LHCN-M2 (cell line): ENCODE measurements at places on chromosomes 6 and 20.

DNA sequence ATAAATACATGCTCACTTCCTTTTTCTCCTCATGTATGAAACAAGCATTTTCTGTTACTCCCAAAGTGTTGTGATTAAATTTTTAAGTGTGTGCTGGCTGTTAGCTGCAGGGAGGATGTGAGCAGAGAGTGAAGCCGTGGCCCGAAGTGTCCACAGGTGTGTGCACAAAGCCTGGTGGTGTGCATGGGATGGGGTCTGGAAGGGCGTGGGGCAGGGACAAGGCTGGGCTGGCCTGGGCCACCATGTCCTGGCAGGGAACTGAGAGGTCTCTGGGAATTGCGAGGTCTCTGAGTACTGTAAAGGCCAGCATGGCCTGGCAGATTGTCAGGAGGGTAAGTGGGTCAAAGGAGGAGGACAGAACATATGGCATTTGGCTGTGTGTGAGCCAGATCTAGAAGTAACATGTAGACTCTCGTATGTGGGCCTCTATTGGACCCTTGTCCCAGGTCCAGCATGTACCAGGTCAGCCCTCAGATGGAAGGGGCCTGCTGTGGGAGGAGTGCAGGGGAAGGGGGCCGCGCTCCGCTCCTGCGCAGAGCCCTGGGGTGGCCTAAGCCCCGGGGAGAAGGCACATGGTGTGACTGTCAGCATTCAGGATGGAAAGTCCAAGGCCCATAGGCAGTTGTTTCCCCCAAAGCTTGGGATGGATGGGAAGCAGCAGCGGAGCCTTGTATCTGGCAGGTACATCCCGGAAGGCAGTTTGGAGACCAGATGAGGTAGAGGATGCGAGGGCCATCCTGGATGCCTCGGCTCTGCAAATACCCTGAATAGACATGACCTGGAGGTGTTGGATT is 45.1 kb upstream of the PHACTR3 start:
- no peak for DNase-seq

DNA sequence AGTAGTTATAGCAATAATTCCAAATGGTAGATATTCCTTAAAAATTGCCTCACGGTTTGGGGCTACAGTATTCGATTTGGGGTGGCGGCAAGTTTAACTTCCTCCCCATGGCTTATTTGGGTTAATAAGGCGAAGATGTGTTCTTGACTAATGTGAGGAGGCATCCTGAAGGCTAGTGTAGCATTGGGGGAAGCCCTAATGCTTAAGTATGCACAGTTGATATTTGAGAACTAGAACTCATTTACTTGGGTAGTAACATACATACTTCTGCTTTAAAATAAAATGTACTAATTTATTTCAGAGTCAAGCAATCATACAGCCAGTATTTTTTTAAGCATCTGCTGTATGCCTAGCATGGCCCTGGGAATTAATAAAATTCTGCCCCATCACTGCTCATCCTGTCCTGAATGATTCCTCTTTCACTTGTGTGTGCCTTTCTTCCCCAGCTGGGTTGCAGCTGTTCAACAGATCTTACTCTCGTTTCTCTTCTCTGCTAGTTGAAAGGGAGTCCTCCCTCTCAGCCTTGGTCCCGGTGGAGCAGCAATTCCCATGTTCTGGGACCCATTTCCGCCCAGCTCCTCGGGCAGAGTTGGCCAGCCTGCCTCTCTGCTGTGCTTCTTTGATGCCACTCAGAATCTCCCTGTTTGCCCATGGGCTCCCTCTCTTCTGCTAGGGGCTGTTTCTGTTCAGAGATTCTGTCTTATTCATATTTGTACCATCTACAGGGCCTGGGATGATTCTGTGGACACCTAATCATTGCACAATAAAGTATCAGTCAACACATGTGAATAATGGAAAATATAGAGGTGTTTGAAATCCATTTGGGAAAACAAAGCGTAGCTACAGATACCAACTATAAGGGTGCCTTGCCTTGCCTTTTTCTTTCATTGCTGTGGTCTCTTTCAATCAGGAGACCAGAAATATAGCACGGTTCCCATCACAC is 104.8 kb downstream of the ARID1B start:
- peak; percentile 58 for DNase-seq

- no peak for DNase-seq
These were observed 141.5 kb downstream of the TBC1D7 start for GRCh38 chr6:13186861-13187260.

GRCh38 chr6:116847227-116847626 is 18.3 kb upstream of the GPRC6A start:
- peak; percentile 40 for DNase-seq

DNA sequence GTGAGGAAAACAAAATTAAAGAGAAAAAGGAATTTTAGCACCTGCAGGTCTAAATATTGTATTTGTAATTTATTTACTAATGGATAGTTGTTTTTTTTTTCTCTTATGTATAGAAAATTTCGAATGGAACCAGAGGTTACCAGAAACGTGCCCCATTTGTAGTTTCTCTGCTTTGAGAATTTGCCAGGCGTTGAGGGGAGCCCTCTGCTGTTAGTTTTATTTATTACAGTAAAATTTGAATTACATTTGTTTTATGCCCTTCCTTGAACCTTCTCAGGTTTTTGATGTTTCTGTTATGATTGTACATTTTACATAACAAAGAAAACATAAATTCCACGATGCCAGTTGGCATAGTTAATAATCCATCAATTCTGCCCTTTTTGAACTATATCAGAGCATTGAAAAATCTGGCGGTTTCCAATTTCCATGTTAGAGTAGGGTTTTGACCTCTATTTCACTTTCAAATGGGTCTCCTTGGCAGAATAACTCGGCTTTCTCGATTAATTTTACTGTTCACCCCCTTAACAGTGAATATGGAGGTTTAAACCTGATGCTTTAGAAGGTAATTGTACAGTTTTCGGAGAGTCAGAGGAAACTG is 35.1 kb upstream of the RFPL4B start:
- no peak for DNase-seq

- DNase-seq = no peak
These were observed 106.2 kb upstream of the BEND3 start for GRCh38 chr6:107221519-107221918.

DNA sequence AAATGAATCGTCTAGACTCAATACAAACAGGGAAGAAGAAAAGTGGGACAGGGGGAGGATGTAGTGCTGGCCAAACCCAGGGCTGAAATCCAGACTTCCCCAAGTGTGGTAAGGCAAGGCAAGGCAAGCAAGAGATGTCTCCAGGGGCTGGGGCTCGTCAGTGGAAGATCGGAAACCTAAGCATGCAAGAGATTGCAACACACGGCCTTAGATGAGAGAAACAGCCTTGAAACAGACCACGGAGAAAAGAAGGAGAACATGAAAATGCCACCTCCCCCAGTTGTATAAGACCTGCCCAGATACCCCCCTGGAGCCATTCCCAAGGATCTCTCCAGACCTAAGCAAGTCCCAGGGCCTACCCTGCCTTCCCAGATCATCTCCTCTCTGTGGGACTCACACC is 20.0 kb downstream of the VEGFA start:
- DNase-seq = no peak

DNA sequence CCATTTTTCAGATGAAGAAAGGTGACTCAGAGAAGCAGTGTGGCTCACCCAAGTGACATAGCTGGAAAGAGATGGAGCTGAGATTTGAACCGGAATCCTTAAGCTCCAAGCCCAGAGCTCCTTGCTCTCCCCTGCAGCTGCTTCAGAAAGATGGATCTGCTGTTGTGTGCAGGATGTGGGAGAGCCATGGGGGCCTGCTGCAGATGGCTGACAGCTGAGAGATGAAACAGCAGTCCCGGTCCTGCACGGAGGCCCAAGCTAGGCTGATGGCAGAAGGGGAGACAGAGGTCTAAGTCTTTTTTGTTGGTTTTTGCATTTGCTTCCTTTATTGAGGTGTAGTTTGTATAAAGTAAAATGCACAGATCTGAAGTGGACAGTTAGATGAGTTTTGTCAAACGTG is 69.8 kb upstream of the FOXP4 start:
- DNase-seq = no peak

DNA sequence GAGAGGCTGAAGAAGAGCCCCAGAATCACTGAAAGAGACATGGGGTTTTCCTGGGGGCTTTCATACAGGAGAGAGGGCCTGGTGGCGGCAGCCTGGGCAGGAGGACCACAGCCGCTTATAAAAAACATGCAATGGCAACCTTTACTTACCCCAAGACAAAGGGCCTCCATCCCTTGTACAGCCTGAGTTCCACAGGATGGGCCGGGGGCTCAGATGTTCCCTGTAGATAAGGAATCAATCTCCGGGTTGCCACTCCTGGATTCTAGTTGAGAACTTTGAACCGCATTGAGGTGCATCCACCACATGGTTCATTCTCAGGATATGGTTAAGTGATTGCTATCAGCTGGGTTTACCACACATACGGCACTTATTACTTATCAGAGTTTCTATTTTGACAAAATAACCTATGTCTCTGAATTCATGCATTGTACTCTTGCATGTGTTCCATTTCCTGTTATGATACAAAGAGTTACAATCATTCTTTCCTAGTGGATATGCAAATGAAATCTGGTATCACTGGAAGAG is 677.6 kb downstream of the KIF16B start:
- no peak for DNase-seq

DNA sequence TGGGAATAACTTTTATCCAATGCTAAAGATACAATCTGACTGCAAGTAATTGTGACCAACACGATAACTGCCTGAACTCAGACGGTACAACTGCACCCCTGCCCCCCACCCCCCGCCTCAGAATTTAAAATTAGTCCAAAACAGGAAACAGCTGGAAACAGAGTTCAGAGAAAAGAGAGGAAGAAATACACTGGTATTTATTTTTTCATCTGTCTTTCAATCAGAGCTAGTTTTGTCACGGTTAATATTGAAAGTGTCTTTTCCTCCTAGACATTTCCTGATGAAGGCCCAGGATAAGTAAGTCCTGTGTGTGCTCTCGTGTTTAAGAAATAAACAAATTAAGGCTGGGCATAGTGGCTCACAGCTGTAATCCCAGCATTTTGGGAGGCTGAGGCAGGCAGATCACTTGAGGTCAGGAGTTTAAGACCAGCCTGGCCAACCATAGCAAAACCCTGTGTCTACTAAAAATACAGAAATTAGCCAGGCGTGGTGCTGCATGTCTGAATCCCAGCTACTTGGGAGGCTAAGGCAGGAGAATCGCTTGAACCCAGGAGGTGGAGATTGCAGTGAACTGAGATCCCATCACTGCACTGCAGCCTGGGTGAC is 21.5 kb downstream of the ACSS1 start:
- no peak for DNase-seq

DNA sequence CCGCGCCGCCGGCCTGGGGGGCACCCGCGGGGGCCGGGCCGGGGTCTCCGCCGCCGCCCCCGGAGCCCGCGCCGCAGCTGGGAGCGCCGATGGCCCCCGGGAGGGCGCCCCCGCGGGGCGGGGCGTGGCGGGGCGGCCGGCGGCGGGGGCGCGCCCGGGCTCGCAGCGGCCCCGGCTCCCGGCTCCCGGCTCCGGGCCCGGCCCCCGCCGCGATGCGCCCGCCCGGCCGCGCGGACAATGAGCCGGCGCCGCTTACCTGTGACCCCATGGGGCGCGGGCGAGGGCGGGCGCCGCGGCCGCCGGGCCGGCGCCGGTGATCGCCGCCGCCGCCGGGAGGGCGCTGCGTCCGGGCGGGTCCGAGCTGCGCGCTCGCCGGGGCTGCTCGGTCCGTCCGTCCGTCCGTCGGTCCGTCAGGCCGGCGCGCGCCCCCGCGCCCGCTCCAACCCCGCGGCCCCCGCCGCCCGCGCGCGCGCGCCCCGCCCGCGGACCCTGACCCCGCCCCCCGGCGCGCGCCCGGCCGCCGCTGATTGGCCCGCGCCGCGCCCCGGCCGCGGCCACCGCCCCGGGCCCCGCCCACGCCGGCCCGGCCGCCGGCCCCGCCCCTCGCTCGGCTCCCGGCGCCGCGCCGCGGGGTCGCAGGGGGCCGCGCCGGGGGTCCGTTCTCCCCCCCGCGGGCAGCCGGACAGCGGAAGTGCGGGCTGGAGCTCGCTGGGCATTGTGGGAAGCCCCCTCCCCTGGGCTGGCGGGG is at the start of gene ZBTB46:
ZBTB46 (minus strand) TSS at position 424 of the 748 bp plus-strand sequence. CDS start 40,507 bp downstream, outside the sequence.
- peak; percentile 37 for DNase-seq

DNA sequence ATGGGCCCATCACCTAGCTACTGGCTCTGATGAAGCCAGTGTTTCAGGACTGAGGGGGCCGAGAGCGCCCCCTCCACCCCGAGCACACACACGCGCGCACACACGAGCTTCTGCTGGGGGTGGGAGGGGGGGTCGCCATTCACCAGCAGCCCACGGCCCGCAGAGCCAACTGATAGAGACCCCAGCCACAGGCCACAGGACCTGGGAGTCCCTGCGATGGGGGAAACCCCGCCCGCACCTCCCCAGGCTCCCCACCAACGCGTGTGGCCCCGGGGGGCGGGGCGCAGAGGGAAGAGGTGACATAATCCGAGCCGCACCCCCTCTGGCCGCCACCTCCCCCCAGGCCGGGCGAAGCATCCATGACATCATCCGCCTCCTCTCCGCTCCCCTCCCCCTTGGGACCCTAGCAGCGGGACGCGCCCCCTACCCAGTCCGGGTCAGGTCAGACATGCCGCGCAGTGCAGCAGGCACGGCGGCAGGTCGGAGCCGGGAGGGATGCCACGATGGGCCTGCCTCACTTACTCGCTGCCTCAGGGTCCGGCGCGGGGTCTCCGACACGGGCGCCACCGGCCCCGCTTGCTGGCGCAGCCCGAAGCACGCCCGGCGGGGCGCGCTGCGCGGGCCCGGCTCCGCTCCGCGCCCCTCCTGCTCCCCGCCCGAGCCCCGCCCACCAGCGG is at the start of gene LZTS3:
LZTS3 (minus strand) TSS at position 617 of the 677 bp plus-strand sequence. CDS start 6,386 bp downstream, outside the sequence.
- peak; percentile 38 for DNase-seq

DNA sequence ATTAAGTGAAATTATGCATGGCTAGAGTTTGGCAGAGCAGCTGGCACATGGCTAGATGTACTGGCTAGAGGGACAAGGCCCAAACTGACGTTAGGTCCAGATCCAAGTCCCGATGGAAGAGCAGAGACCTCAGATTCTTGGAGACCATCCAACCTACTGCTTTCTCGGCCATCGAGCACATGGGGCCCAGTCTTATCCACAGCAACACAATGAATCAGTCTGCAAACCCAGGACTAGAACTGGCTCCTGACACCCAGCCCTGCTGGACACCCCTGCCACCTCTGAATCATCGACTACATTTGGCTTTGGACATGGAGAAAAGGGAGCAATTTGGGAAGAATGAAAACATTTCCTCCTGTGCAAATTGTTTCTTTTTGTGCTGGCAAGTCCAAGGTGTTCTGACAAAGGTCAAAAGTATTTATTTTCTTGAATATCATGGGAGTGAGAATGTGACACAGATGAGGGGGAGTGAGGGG is 23.9 kb upstream of the YWHAB start:
- DNase-seq = peak; percentile 33

DNA sequence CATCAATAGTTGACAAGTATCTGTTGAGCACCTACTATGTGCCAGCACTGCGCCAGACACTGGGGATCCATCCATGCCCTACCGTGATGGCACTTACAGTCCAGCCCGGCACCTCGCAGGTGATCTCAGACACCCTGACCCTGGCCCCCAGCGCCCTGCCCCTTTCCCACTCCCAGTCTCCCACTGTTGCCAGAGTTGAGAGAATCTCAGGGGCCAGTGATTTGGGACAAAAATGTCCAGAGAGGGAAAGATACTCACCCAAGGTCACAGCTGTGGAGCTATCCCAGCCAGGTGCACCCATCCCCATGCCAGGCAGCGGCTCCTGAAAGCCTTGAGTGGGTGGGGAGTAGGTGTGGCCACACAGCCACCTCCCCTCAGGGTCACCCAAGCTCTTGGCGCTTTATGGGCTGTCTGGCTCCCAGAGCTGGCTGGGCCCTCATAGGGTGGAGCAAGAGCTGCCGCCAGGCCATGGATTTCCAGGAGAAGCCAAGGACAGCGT is 3.3 kb downstream of the PI16 start:
- DNase-seq = no peak

- no peak for DNase-seq
These were observed 1.9 kb upstream of the TRIM38 start for GRCh38 chr6:25960734-25961133.
